ENCODE measurements at places on chromosomes 13 and 19. TPM values are rescaled to one million over a fixed set of nuclear protein-coding genes. Genes with fewer than 3 reads are reported as not detected.

Gene FLT3LG
- polyA plus RNA-seq: 3.7 TPM

Gene NCAN
- polyA plus RNA-seq: not detected

Gene NKPD1
- polyA plus RNA-seq: 0.04 TPM

Gene ZNF66
- polyA plus RNA-seq: 0.84 TPM

Gene MEDAG
- 3.7 TPM for polyA plus RNA-seq

Gene B3GNT3
- polyA plus RNA-seq: not detected

Gene IFI30
- polyA plus RNA-seq: 6.9 TPM

Gene ZNF628
- polyA plus RNA-seq: 0.12 TPM

DNA sequence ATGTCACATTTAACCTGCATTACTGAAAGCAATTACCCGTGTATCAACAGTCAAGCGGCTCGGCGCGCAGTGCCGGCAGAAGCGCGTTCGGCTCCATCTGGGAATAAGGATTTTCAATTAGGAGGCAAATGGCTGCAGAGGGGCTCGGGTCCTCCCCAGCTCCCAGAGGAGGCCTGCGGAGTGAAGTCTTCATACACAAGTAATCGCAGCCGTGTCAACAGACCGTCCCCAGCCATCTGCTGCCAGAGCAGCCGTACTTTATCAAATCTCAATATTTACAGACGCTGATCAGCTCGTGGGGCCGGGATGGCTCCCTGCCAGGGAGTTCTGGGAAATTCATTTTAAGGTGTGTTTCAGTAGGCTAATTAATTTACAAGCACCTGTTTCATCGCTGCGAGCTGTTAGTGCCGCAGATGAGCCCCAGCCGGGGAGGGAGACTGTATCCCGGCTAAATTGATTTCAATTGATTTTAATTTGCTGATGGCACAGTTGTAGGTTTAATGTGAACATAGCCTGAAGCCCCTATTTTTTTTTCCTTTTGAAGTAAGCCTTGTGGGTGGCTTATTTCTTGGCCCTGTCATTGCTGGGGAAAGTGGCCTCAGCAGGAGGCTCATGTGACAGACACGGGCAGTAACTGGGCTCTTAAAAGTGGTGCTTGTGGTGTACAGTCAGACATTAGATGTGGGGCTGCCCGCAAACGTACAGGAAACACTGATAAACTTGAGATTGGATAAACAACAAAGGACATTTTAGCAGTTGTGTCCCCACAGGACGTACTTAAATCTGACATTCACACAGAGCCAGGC, 252.7 kb downstream of the TEX29 start:
- no peak for DNase-seq

DNA sequence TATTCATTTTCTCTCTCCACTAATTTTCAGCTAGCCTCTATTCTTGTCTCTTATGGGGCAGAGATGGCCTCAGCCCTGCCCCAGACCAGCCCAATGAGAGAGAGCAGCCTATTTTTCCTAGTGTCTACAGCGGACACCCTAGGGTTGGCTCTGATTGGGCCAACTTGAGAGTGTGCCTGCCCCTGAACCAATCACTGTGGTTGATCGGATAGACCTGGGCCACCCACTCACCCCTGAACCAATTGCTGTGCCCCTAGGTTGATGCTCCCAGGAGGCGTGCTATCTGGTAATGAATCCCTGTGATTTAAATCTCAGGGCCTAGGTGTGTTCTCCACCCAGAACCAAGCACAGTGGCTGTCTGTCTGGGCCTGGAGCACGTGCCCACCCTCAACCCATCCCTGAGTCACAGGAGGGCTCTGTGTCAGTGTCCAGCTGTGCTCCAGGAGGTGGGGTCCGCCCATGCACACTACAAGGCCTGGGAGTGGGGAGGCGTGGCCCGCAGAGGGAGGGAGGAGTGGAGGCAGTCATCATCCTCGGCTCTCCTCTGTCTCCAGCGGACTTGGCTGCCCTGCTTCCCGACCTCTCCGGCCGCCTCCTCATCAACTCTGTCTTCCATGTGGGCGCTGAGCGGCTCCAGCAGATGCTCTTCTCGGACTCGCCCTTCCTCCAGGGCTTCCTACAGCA, 14.9 kb upstream of the SCN1B start:
- DNase-seq: no peak

DNA sequence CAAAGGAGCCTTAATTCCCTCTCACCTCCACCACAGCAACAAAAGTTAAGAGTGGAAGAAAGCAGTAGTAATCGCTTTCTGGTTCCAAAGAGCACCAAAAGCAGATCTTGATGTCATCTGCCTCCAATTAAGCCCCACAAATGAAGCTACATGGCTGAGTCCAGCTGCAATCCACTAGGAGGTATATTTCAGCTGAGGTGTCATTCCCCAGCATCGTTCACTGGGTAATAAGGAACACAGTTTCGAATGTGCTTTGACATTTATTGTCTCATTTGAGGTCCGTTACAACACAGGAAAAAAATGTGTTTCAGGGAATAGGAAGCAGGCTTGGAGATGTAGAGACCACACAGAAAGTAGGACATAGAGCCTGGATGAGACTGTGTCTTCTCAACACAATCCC, 190.4 kb downstream of the DCLK1 start:
- DNase-seq: no peak

GRCh38 chr19:18091217-18091608, 4.5 kb upstream of the IL12RB1 start:
- DNase-seq: no peak

DNA sequence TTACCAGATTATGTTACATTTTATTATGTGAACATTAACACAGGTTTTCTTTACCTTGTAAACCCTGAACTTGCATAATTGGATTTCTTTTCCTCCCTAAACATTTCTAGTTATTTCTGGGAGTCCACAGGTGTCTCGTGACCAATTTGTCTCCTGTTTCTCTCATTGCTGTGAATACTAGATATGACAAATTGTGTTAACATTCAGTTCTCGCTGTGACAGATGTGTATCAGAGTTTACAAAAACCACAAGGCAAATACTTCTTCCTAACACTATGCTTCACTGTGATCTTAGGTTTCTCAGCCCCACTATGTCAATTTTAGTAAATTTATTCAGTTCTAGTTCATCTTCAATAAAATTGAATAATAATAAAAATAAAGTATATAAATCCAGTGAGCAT, 1554.9 kb downstream of the EFNB2 start:
- DNase-seq: no peak

DNA sequence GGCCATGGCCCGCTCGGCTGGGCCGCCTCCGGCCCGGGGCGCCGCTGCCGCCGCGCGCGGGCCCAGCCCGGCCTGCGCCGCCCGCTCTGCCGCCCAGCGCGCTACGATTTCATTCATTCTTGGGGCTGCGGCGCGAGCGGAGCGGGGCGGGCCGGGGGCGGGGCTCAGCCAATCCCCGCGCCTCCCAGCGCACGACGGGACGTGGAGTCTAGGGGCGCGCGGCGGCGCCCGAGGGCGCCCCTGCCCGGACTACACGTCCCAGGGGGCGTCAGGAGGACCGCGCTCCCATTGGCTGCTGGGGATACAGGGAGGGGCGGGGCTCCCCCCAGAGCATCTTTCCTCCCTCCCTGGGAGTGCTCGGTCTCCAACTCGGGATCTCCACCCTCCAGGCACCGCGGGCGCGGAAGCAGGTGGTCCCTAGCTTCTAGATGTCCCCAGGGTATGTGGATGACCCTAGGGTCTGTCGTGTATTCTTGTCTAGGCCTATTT, 5.6 kb upstream of the DPF1 start:
- peak; percentile 59 for DNase-seq

DNA sequence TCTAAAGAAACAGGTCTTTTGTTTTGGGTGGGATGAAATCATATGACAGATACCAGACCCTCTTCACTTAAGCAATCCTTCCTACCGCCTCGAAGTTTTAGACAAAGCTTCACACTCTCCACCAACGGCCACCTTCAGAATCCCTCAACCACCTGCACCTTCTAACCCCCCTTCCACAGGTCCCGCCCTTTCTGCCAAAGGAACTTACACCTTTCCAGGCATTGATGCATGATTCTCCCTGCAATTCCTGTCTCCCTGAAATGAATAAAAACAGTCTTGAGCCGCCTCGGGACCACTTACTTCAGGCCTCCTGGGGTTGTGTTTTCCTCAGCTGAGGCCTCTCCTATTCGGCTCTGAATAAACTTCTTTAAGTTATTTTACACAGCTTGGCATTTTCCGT, 859 bp downstream of the ZNF433 start:
- DNase-seq: no peak

DNA sequence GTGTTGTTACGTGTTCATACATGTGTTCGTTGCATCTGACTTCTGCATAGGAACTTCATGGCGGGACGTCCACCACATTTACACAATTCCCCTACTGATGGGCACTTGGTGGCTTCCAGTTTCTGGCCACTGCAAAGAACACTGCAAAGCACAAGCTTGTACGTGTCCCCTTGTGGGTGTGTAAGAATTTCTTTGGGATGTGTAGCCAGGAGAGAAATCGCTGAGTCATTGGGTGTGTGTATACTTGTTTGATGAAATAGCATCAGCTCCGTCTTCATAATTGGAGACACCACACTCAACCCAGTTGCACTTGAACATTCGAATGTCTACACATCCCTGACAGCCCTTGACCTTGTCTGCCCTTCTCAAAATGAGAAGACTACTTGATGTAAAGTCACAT, 19.2 kb downstream of the KLK5 start:
- no peak for DNase-seq

DNA sequence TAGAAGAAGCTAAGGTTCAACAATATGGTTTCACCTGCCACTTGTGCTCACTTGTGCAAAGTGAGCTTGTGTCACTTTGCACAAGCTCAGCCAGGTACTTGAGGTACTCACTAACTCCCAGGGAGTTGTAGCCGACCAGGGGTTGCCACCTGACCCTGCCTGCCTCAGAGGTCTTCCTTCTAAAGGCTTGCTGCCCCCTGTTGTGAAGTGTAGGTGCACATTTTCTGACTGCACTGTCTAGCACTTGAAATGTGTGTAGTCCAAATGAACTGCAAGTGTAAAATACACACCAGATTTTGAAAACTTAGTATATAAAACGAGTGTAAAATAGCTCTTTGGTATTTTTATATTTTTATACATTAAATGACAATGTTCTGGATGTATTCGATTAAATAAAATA, 230.8 kb downstream of the DLEU7 start:
- DNase-seq: no peak

DNA sequence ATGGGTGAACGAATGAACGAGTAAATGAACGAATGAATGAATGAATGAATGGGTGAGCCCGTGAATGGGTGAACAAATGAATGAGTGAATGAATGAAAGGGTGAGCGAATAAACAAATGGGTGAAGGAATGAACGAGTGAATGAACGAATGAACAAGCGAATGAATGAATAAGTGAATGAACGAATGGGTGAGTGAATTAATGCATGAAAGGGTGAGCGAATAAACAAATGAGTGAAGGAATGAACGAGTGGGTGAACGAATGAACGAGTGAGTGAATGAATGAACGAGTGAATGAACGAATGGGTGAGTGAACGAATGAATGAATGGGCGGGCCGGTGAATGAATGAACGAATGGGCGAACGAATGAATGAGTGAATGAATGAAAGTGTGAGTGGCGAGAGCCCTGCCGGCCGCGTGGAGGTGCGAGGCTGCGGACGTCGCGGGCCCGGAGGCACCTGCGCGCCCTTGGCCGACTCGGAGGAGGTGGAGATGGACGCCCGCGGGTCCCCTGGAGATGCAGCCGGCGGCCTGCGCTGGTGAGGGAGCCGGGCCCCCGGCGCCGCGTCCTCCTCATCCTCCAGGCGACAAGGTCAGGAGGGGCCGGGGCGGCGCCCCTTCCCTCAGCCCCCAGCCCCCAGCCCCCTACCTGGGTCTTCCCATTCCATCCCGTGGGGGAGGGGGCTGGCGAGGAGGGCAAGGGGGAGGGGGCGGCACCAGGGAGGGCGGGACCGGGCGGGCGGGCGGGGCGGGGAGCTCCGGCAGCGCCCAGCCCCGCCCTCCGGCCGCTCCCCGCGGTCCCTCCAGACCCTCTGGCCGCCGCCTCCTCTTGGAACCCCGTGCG, 15.4 kb downstream of the ANKRD24 start:
- DNase-seq: no peak

DNA sequence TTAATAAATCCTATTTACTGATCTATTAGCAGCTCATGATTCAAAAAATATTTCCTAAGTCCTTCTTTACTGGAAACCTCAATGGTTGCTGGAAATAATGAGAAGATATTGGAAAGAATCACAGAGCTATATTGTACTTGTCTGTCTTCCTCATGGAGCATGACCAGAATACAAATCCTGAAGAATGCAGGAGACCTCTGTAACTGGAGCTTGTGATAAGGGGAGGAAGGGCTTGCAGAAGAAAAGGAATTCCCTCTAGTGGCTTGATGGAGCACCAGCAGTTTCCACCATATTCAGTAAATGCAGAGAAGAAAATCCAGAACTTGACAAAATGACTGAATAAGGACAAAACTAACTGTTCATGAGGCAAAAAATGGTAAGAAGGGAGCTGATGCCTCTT, 1333.1 kb downstream of the EFNB2 start:
- no peak for DNase-seq

DNA sequence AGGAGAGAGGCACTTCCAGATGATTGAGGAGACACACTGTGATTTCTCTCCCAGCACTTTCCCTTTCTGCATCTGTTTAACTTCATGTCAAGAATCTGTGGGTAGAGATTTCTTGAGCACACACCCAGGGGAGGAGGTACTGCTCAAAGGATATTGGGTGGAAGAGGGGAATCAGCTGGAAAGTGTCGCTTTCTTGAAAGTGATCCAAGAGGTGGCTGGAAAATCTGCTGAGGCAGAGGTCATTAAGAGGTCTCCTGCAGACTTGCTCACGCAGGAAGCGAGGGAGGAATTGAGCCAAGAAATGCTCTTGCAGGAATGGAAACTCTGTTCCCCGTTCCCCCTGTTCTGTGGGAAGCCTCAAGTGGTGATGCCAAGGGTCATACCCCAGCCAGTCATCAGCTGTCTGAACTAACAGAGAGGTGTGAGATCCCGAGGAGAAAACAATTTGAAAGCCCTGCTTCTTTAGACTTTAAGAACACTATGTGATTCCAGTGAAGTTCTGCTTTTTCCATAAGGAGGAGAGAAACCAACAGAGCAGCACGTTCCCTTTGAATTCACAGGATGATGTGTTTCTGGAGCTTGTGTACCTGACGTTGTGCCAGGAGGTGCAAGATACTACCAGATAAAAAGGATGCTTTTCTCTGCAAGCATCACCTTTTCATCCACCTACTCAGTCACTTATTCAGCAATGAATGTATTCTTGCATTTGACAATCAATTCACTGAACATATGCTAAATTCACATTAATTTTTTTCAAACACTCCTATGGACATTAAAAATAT, 163.4 kb upstream of the GPR12 start:
- no peak for DNase-seq

GRCh38 chr13:33764716-33765115, 53.2 kb upstream of the RFC3 start:
- no peak for DNase-seq

Data from AG04450 (cell line).